ENCODE measurements at places on chromosomes 11 and 22.

DNA sequence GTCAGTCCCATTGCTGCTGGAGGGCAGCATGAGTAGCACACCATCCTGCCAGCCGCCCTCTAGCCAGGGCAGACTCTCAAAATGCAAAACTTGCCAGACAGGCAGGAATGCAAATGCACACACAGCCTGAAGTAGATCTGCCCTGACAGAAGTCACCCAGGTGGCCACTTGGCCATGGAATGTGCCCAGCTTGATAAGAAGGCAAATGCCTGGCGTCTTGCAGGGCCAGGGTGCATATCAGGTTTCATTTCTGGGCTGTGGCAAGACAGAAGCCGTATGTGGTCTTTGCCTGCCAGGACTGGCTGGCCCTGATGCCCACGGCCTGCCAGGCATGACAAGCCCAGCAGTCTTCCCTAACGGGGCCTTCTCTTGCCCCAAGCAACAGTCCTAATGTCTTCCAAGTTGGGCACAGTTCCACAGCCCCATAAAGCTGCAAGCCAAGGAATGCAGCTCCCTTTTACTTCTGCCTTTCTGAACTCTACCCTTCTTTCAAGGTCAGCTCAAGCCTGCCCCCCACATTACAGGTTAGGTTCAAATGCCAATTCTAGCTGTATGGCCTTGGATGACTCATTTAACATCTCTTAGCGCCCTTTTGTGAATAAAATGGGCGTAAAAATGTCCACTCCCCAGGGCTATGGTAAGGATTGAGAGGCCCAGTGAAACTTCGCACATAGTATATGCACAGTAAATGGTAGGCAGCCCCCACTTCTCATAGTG is 29.7 kb downstream of the POU2AF3 start:
- DNase-seq: no peak

DNA sequence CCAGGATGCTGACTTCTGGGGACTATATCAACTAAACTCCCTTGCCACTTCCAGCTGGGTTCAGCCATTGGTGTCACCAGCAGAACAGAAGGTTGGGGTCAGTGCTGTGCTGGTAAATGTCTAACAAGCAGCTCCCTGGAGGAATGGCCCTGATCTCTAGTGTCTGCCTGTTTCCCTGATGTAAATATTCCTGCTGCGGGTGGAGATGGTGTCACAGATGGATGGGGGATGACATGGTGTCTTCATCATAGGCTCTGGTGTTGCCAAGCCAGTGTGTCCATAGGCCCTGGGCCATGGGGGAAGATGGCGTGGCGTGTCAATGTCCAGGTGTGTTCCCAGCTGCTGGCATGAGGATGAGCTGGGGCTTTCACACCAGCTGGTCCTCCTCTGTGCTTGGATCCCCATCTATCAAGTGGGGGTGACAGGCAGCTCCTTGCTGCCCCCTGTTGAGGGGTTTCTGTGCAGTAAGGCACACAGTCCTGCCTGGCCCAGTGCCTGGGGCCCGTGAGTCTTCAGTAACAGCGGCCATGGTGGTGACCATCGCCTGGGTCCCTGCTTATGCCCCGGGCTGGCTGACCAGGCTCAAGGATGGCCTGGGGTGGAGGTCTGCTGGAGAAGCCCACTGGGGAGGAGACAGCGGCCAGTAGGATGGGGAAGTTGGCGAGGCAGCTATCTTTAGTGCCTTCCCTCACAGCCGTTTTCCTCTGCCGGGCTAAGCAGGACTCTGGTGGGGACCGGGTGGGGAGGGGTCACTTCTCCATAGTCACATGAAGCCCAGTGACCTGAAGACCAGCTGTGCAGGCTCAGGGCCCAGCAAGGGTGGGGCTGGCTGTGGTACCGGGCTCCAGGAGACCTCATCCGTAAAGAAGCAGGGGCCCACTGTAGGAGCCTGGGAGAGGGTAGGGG is 12.7 kb downstream of the RPL3 start:
- DNase-seq: no peak

- DNase-seq: no peak
Measured at GRCh38 chr11:58726737-58727414, 4.9 kb downstream of the GLYAT start.

GRCh38 chr11:93736129-93736528 is 5.2 kb downstream of the TAF1D start:
- no peak for DNase-seq

- DNase-seq: no peak
Measured at GRCh38 chr22:35904336-35904692, 124.3 kb downstream of the RBFOX2 start.

- peak; percentile 4 for DNase-seq
Measured at GRCh38 chr11:66126808-66127555, 56.9 kb downstream of the PACS1 start.

GRCh38 chr11:112016088-112016764 is 9.0 kb upstream of the DLAT start:
- DNase-seq: no peak

All from NCI-H187 (cell line).